ENCODE measurements at places on chromosomes 1 and 21.

- no peak for DNase-seq
Measured at GRCh38 chr1:236990052-236990445, 14.2 kb downstream of the MT1HL1 start.

- DNase-seq = peak; percentile 6
Measured at GRCh38 chr1:180633057-180634056, 1.5 kb downstream of the XPR1 start.

GRCh38 chr1:56256153-56257000 is 323.0 kb downstream of the PLPP3 start:
- no peak for DNase-seq

- DNase-seq = no peak
Measured at GRCh38 chr1:164510435-164510834, 48.5 kb upstream of the PBX1 start.

DNA sequence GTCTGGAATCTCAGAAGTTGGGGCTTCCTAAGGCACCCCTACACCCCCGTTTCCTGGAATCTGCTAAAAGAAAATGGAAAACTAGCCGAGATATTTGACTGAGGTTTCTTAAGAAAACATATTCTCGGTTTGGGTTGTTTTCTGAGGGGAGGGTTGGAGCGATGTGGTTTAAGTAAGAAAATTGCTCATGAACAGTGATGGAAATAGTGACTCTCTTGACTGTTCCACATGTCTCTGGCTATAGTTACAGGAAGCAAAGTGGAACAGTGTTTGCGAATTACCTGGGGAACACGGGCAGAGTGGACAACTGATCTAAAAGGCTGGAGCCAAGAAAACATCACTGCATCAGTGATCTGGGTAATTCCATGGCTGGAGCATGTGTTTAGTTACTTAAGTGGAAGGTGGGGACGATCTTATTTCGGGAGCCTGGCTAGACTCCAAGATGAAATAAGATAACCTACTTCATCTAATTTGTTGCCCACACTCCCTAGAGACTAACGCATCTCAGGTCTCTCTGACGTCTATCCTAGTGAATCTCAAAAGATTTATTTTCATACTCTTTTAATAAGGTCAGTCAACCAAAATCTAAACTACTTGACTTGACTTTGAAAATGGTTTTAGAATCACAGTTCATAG is 92.4 kb downstream of the KCNJ15 start:
- DNase-seq = no peak

GRCh38 chr1:212260557-212261355 is 24.5 kb upstream of the PPP2R5A start:
- DNase-seq = no peak

GRCh38 chr1:39427912-39428311 is 63.5 kb upstream of the BMP8A start:
- DNase-seq = no peak

GRCh38 chr1:72122099-72122880 is 160.0 kb downstream of the NEGR1 start:
- no peak for DNase-seq

- peak; percentile 16 for DNase-seq
Measured at GRCh38 chr21:43864962-43865539, at the start of gene AGPAT3. Gene AGPAT3, plus strand, starts transcription at chr21:43865223. Its CDS starts 94,459 bp downstream, at chr21:43959682.

Data from kidney capillary endothelial cell (primary cell).